ENCODE measurements at places on chromosomes 16 and 17.
A peak's percentile ranks its signal among the peaks of the same experiment; 100 is the strongest.

- no peak for DNase-seq
These were observed 11.0 kb downstream of the PRSS27 start for GRCh38 chr16:2708955-2709587.

DNA sequence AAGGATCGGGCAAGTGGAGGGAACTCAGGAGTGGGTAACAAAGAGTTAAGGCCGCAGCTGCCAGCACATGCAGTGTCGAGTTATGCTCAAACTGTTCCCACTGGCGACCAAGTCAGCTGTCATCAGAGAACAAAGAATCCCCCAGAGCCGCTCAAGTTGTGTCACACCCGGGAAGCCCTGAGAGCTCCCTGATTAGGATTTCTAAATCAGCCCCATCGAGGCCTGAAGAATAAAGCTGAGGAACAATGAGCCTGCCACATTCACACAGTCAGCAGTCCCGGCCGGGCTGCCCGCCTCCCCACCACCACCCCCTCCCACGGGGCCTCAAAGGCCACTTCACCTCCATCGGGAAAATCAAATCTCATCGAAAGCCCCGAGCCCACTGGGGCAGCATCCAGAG lies 84.5 kb downstream of the SOX9 start:
- no peak for DNase-seq

DNA sequence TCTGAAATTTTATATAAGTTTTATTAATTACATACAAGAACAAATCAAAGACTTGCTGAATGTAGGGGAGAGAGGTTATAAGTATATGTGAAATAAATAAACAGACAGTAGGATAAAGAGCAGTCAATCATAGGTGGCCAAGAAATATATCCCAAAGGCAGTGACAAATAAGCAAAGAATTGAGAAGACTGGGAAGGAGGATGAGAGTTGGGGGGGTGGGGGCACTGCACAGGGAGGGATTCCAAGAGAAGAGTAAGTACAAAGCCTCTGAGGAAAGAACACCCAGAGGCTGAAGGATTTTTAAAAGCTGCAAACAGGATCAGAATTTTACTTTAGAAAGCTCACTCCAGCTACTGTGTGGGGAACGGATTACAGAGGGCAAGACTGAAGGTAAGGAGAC lies 2.8 kb downstream of the PELP1 start:
- DNase-seq = no peak

DNA sequence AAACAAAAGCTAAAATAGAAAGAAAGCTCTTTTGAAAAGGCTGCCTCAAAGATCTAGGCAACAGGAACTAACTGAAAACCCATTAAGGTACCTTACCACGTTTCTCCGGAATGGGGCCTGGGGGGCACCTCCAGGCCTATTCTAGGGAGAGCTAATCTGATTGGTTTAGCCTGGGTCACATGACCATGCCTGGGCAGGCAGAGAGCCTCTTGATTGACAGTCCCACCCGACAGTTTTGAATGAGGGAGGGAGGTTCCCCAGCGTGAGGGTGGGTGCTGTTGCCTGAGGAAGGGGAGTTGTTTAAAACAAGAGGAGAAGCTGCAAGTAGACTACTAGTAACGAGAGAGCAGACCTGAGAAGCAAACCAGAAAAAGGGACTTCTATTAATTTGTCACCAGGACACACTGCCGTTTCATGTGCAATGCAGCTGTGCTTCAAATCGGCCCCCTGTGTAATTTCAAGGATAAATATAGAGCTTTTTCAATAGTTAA lies 143.4 kb upstream of the HS3ST2 start:
- DNase-seq = peak; percentile 80

DNA sequence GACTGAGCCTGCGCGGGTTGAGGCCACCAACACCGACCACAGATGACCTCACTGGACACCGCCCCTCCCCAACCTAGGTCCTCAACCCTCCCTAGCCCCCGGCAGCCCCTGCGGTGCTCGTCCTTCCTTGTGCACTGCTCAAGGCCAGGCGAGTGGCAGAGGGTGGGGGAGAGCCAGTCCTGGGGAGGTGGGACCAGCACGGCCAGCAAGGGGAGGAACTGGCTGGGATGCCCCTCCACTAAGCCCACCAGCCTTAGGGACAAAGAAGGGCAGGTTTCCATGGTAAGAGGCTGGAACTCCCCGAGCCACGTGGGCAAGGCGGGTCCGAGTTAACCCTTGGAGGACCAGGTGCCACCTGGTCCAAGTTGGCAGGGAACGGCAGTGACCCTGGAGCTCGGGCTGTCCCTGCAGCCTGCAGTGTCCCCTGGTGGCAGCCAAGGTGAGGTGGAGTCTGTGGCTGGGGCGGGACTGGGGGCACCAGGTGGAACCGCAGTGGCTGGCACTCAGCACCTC lies 9.2 kb downstream of the FSCN2 start:
- peak; percentile 58 for DNase-seq

DNA sequence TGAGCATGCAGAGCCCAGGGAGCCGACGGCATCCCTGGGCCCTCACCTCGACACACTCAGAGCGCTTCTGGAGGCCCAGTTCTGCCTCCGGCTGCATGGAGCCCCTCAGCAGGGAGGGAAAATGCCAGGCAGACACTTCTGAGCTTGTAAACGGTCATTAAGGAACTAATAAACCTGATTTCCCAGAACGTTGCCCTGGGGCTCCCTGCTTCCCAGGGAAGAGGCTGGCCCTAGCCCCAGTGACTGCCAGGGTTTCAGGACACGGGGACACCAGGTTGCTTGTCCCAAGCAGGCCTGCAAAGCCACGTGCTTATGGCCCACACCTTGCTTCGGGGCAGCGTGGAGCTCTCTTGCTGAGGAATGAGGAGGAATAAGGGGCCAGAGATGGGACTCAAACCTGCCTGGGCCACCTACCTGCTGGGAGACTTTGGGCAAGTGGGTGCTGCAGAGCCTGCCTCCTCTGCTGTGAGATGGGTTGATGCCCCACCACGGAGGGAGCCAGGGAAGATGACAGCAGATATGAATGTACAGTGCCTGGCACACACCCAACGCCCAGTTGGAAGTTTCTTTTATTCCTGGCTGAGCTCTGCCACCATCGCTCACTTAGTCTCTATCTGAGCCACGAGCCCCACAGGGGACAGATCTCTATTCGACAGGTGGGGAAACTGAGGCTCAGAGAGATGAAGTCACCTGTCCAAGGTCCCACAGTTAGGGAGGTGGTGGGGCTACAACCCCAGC lies 5.4 kb downstream of the RHBDF2 start:
- no peak for DNase-seq

GRCh38 chr17:42203354-42203753 lies 9.1 kb upstream of the GHDC start:
- no peak for DNase-seq

- DNase-seq = no peak
These were observed 33.0 kb downstream of the STAT3 start for GRCh38 chr17:42354956-42355843.

- DNase-seq = no peak
These were observed 11.6 kb downstream of the ACLY start for GRCh38 chr17:41907185-41907556.

- no peak for DNase-seq
These were observed 658.4 kb downstream of the TOX3 start for GRCh38 chr16:51888534-51888933.

GRCh38 chr17:5523249-5523648 lies 36.9 kb downstream of the MIS12 start:
- DNase-seq = no peak
